ENCODE measurements at places on chromosomes 1 and 21.

- DNase-seq: no peak
These were observed 89.2 kb upstream of the SELENON start for GRCh38 chr1:25710583-25711347.

- no peak for DNase-seq
These were observed 34.0 kb upstream of the BCAR3 start for GRCh38 chr1:93715529-93716126.

DNA sequence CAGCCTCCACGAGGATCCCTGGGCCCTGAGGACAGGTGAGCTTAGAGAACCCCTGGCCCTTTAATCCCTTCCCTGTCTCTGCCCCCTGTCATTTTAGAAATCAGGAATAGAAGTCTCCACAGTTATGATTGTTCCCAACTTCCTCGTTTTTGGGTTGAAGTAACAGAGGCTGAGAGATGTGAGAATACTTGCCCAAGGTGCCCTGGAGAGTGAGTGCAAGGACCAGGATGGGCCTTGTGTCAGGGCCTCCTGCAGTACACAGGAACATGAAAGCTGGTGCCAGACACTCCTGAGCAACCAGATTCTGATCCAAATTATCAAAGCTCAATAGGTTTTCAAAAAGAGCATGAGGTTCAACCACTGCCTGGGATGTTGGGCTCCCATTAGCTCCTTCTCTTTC lies 10.1 kb downstream of the HLX start:
- no peak for DNase-seq

GRCh38 chr21:36388096-36388495 lies 2.9 kb downstream of the CHAF1B start:
- no peak for DNase-seq

GRCh38 chr1:223730479-223731132 lies 18.3 kb downstream of the CAPN2 start:
- DNase-seq: no peak

DNA sequence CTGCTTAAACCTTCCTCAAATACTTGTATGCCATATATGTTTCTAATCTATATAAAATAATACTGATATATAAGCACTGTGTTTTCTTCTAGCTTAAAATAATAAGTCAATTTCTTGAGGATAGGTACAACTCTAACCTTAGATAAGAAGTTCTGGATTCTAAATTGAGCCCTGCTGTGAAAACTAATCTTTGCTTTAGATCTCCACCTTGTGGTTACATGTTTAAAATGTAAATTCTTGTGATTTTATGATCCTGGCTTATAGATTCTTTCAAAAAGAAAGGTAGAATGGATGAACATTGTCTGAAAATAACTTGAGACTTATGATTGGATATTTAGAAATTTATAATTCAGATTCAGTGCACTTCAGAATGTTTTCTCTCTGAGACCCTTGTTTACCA lies 38.9 kb upstream of the HMCN1 start:
- no peak for DNase-seq

GRCh38 chr21:19228226-19228625 lies 824.6 kb upstream of the TMPRSS15 start:
- DNase-seq: no peak
